SK-N-SH (cell line): ENCODE measurements at places on chromosomes 16 and 17. TPM values are rescaled to one million over a fixed set of nuclear protein-coding genes. Genes with fewer than 3 reads are reported as not detected.

The EME1 gene
- polyA plus RNA-seq, result 16.9 and 21.5 TPM in 2 replicates

GRCh38 chr17:48132385-48132784, 24.8 kb downstream of the SNX11 start:
- no peak overlapping the region for H3K4me3 ChIP-seq
- H3K27ac ChIP-seq, result no peak overlapping the region
- no peak for DNase-seq
- peaks cover 13% of the 10 kb centered on the region for H3K4me1 ChIP-seq

DNA sequence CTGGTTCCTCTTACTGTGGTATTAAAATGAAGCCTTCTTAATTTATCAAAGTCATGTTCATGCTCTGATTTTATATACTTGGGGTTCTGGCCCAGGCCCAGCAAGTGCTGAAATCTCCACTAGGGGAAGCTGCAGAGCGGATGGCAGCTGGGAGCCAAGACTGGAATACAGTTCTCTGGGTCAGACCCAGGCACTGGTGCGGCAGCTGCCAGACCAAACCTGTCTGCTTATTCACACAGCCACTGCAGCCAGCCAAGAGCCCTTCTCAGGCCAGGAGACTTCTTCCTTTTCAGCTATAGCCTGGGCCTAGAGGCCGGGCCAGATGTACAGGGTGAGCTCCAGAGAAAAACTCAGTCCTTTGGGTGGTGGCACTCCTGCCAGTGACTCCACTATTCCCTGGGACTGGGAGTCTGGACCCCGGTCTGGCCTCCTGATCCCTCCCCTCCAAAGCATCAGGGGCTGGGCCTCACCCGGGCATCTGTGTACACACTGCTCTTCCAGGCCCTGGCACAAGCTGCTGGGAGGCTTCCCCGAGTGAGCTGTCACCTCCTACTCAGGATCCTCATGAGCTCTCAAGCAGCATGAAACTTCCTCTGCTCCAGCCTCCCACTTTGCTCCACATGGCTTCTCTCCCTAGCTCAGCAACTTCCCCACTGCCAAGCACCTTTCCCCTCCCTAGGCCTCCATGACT, 24.4 kb downstream of the ATP6V0D1 start:
- H3K27ac ChIP-seq, result no peak overlapping the region
- H3K4me3 ChIP-seq, result no peak overlapping the region
- H3K4me1 ChIP-seq, result peaks cover 49% of the 10 kb centered on the region; the same call in 1 of the 2 replicates
- peaks cover 9% of the 10 kb centered on the region; the same call in 1 of the 2 replicates for H3K36me3 ChIP-seq
- DNase-seq, result peak; percentile 51

- H3K36me3 ChIP-seq, result peaks cover 16% of the 10 kb centered on the region
- no peak for DNase-seq
- H3K27me3 ChIP-seq, result no peaks in the 10 kb centered on the region
- H3K27ac ChIP-seq, result no peak overlapping the region
- no peak overlapping the region for H3K4me3 ChIP-seq
- H3K4me1 ChIP-seq, result no peaks in the 10 kb centered on the region
These were observed 53.1 kb upstream of the SREBF1 start for GRCh38 chr17:17889922-17890321.

DNA sequence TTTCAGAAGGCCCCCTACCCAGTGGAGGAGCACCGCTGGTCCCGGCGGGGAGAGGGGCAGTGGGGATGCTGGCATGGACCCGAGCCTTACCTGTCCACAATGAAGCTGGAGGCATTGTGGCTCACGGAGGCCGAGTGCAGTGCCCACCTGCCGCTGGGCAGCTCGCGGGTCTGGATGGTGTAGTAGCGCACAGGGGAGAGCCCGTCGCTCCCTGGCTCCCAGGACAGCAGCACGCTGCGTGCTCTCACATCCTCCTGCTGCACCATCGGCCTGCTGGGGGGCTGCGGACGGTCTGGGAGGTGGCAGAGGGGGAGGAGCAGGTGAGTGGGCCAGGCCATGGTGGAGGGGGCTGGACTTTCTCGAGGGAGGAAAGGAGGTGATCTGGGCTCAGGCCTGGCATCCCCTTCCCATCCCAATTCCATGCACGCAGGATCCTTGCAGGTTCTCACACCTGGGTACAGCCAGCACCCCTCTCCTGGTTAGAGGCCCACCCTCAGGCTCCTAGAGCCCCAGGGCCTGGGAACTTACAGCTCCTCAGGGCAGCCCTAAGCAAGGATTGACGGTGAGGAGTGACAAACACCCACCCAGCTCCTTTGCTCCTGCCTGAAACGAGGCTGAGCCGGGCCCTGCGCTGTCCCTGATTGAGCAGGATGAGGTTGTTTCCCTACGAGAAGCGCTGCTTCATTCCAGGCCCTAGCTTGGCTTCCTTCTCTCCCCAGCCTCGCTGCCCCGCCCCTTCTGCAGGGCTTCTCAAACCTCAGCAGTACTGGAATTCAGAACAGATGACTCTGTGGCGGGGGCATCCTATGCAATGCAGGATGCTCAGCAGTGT, 76.2 kb upstream of the CDC42EP4 start:
- no peak for DNase-seq
- H3K4me3 ChIP-seq, result no peak overlapping the region
- no peaks in the 10 kb centered on the region for H3K4me1 ChIP-seq
- H3K27ac ChIP-seq, result no peak overlapping the region
